ENCODE measurements at places on chromosomes 3 and 15. TPM values are rescaled to one million over a fixed set of nuclear protein-coding genes. Genes with fewer than 3 reads are reported as not detected.

GRCh38 chr3:105729667-105730066 is 139.1 kb downstream of the CBLB start:
- no peak for DNase-seq

GRCh38 chr3:48018841-48019240 is 2.6 kb upstream of the MAP4 start:
- no peak for DNase-seq

DNA sequence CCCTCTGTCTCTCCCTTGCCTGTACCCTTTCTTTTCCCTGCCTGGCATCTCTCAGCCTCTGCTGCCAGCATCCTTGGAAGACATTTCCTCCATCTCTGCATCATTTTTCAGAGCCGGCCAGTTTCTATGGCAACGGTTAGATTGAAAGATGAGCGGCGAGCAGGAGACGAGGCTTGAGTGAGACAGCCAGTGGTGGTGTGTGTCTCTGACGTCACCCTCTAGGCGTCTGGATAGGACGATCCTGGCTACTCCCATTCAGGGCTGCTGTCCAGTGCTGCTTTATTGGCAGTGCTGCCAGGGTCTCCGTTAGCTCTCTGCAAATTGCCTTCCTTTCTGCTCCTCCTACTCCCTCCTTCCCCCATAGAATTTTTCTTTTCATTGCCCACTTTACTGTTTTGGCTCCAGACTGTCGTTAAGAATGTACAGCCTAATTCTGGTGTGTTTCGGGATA is 57.9 kb downstream of the TRAK1 start:
- peak; percentile 86 for DNase-seq

GRCh38 chr15:78988361-78988911 is 43.6 kb upstream of the CTSH start:
- DNase-seq = peak; percentile 66

GRCh38 chr3:113912552-113913236 is 35.1 kb upstream of the ZDHHC23 start:
- DNase-seq = peak; percentile 39

GRCh38 chr3:114376516-114377185 is 82.8 kb downstream of the TIGIT start:
- DNase-seq = no peak

DNA sequence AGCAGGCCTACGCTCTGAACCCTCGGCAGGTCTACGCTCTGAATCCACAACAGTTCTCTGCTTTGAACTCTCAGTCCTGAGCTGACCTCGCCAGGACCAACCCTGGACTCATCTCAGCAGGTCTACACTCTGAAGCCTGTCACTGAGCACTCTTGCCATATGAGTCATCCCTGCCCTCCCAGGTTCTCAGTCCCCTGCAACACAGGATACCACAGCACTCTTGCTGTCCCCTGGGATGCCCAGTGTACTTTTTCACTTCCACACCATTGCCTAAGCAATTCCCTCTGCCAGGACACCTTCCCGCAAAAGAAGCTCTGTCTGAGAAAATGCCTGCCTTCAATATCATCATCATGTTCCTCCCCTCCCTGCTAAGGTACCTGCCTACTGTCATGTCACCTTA is 42.0 kb downstream of the NUP210 start:
- DNase-seq = no peak

GRCh38 chr15:68217341-68217740 is 12.2 kb downstream of the CLN6 start:
- DNase-seq = no peak

Gene CHRM5
- polyA plus RNA-seq = 0.25 TPM

Gene SLC12A1
- 267 TPM for polyA plus RNA-seq

Gene MASP1
- 10.2 TPM for polyA plus RNA-seq

Gene NME9
- 3.4 TPM for polyA plus RNA-seq
